Gastroesophageal sphincter (tissue), 4 donors: ENCODE measurements at places on chromosomes 4 and X. TPM values are rescaled to one million over a fixed set of nuclear protein-coding genes. Genes with fewer than 3 reads are reported as not detected.

GRCh38 chrX:70166601-70167590, 10.4 kb upstream of the DGAT2L6 start:
- ATAC-seq, result no peak

The HPGDS gene
- 0.47 TPM for total RNA-seq

GRCh38 chr4:119227690-119228089, 15.2 kb downstream of the USP53 start:
- no peak for ATAC-seq

- ATAC-seq, result no peak
These were observed 127.8 kb downstream of the KCTD8 start for GRCh38 chr4:44320833-44321232.

DNA sequence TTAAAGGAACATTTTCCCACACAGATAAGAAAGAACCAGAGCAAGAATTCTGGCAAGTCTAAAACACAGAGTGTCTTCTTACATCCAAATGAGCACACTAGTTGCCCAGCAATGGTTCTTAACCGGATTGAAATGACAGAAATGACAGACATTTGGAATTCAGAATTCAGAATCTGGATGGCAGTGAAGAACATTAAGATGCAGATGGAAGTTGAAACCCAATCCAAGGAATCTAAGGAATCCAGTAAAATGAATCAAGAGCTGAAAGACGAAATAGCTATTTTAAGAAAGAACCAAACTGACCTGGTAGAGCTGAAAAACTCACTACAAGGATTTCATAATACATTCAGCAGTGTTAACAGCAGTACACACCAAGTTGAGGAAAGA, 21.5 kb downstream of the ANAPC10 start:
- ATAC-seq, result no peak

The CXCL1 gene
- 3.1 TPM for total RNA-seq

The RAI2 gene
- 23.2 TPM for total RNA-seq

GRCh38 chr4:54999003-54999402, 126.4 kb downstream of the KDR start:
- peak; percentile 73 for ATAC-seq

The TBX22 gene
- not detected for total RNA-seq

The POLR2B gene
- total RNA-seq, result 128 TPM

DNA sequence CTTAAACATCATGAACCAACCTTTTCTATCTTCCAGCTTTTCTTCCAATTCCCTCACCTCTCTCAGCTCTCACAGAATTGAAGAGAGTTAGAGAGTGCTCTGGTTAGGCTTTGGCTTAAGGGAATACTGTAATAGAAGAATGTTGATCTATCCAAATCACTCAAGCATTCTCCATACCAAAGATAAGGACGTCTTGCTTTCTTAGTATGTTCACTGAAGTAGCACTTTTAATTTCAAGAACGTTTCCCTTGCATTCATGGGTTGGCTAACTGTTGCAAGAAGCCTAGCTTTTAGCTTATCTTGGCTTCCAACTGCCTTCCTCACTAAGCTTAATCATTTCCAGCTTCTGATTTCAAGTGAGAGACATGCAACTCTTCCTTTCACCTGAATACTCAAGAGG, 43.2 kb downstream of the FANCB start:
- ATAC-seq, result no peak

GRCh38 chr4:105154576-105154975, 7.9 kb downstream of the TET2 start:
- ATAC-seq, result no peak
